Stomach (tissue), 19 donors: ENCODE measurements at places on chromosomes 5 and 9. TPM values are rescaled to one million over a fixed set of nuclear protein-coding genes. Genes with fewer than 3 reads are reported as not detected.

Gene PCDHA1
- total RNA-seq: not detected

Gene CDKN2AIPNL
- total RNA-seq: 7.0 TPM

Gene WDR31
- total RNA-seq: not detected

Gene ZNF474
- total RNA-seq: not detected

Gene DOCK2
- total RNA-seq: 3.2 TPM

DNA sequence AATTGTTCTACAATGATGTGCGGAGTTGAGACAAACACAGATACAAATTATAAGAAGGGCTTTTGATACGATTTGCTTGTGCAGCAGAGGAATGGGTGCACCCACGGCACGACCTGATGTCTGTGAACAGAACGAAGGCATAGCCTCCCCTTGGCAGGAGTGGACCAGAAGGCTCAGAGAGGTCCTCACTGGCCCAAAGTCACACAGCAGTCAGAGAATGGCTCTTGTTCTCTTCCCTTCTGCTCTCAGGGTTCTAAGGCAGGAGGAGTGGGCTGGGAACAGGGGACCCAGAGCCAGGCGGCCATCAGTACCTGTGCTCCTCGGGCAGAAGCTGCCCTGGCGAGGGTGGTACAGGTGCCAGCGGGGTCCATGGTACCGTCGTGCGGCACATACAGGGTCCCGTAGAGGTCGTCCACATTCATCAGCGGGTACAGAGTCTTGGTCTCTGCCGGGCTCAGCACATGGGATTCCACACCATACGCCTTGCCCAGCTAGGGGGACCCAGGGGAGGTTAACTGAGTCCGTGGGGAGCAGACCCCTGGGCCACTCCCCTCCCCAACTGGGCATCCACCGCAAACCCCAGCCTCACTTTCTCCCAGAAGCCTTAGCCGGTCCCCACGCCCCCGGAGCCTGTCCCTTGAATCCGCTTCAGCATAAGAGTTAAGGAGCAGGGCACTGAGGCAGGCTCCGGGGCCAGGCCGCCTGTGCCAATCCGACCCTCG, 7.0 kb downstream of the SARDH start:
- no peak overlapping the region for H3K27ac ChIP-seq
- peaks cover 4% of the 10 kb centered on the region for H3K27me3 ChIP-seq
- H3K4me3 ChIP-seq: no peak overlapping the region
- H3K4me1 ChIP-seq: no peaks in the 10 kb centered on the region
- DNase-seq: peak; percentile 23

DNA sequence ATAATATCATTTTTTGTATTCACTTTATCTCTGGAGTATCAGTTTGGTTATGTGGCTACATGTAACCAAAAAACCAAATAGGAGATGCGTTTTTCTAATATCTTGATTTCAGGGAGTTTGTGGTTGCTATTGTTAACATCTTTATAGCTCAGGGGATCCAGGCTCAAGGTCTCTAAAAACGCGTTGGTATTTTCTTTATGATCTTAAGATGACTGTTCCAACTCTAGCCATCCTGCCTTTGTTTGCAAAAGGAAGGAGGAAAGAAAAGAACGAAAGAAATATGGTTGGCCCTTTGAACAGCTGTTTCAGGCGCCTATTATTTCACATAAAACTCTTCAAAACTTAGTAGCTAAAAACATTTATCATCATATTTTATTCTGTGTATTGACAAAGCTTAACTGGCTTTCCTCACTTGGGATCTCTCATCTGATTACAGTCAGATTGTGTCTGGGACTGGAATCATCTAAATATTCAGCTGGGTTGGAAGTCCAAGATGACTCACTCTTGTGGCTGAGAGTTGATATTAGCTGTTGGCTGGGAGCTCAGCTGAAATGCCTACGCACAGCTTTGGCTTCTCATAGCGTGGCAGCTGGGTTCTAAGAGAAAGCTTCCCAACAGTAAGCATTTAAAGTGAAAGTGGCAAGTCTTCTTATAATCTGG, 60.1 kb downstream of the FAM174A start:
- no peaks in the 10 kb centered on the region for H3K4me1 ChIP-seq
- no peak overlapping the region for H3K4me3 ChIP-seq
- no peaks in the 10 kb centered on the region for H3K36me3 ChIP-seq
- DNase-seq: peak; percentile 67
- H3K27ac ChIP-seq: no peak overlapping the region

DNA sequence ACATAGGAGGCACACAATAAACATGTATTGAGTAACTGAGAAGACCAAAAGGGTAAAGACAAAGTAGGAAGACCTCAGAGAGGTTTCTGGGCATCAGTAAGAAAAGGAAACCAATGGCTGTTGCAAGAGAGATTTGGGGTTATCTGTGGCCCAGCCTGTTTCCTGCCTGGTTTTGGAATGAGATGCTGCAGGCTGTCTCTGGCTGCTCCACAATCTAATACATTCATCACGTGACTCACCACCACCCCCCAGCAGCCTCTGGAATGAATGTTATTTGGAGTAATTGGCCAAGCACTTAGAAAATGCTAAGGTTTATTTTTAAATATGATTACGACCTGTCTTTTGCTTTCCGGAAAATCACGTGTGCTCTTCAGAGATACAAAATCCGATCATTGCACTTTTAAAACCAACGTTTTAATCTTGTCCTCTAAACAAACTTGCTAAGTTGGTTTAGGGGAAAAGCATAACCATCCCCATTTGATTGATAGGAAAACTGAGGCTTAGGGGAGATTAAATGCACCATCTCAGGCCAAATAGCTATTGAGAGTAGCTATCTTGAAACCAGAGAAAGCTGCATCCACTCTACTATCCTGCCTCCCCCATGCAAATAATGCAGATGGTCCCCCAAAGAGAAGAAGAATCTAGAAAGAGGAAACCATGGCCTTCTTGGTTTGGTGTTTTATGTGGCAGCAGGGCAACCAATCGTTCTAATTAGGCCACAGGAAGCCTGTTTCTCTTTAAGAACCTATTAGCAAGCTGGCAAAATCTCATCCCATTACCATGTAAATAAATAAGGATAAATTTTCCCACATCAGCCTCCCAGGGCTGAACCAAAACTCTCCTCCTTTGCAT, 151.8 kb upstream of the ADRA1B start:
- no peak overlapping the region for H3K4me3 ChIP-seq
- no peaks in the 10 kb centered on the region for H3K27me3 ChIP-seq
- peak overlapping the region; percentile 14 for H3K27ac ChIP-seq
- DNase-seq: no peak

DNA sequence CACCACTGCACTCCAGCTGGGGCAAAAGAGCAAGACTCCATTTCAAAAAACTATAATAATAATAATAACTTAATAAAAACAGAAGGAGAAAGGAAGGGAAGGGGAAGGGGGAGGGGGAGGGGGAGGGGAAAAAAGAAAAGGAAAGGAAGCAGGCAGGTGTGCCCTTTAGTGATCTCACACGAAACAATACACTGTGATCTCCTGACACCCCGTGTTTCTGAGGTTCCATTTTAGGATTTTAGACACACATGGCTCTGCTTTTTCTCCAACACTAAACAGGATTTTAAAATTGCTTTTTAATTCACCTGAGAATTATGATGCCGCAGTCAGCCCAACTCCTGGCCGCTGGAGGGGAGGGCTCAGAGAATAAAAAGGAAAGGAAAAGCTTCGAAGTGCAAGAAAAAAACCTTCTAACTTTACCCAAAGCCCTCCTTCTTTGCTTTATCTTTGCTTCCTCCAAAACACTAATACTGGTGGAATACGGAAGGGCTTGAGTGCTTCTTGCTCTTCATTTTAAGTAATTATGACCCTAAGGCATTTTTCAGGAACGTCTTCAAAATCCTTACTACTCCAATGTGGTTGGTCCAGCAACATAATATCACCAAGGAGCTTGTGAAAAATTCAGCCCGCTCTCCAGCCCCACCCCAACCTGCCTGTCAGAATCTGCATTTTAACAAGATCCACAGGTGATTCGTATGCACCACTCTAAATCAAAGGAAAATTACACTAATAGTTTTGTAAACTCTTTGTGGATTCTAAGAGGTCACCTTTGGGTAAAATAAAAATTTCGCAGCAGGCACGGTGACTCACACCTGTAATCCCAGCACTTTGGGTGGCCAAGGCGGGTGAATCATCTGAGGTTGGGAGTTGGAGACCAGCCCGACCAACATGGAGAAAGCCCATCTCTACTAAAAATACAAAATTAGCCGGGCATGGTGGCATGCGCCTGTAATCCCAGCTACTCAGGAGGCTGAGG, 66.0 kb downstream of the MYO10 start:
- H3K4me1 ChIP-seq: peaks cover 37% of the 10 kb centered on the region
- DNase-seq: no peak
- peaks cover 16% of the 10 kb centered on the region for H3K36me3 ChIP-seq
- H3K27ac ChIP-seq: peak overlapping the region; percentile 20
- H3K4me3 ChIP-seq: no peak overlapping the region
- no peaks in the 10 kb centered on the region for H3K27me3 ChIP-seq

GRCh38 chr9:88481933-88482332, 53.0 kb upstream of the NXNL2 start:
- no peak for DNase-seq
- H3K4me3 ChIP-seq: no peak overlapping the region
- H3K27ac ChIP-seq: no peak overlapping the region
- H3K4me1 ChIP-seq: no peaks in the 10 kb centered on the region
- H3K36me3 ChIP-seq: peaks cover 45% of the 10 kb centered on the region
- H3K27me3 ChIP-seq: no peaks in the 10 kb centered on the region

GRCh38 chr5:7856855-7857254, 5.9 kb upstream of the CFAP90 start:
- no peak overlapping the region for H3K27ac ChIP-seq
- H3K4me1 ChIP-seq: peaks cover 3% of the 10 kb centered on the region
- H3K27me3 ChIP-seq: no peaks in the 10 kb centered on the region

DNA sequence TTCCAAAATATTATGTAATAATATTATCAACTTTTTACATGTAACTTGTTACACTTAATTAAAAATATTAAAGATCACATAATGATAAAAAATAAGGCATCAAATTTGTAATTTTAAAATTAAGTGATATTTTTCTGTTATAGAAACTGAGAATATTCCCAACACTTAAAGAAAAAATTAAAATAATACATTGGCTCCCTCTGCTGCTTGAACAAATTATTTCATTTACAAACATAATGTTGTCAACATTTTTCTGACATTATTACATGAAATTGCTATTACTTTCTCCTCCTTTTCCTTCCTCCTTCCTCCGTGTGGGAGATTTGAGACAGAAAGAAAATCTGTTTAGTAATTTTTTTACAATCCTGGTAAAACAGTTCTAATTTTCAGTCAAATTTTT, 42.3 kb downstream of the RNF180 start:
- H3K27me3 ChIP-seq: no peaks in the 10 kb centered on the region
- H3K4me1 ChIP-seq: peaks cover 8% of the 10 kb centered on the region
- no peak overlapping the region for H3K27ac ChIP-seq
- H3K4me3 ChIP-seq: no peak overlapping the region
- DNase-seq: no peak

GRCh38 chr5:172827841-172828240, 6.2 kb upstream of the ERGIC1 start:
- H3K4me3 ChIP-seq: no peak overlapping the region
- H3K4me1 ChIP-seq: no peaks in the 10 kb centered on the region
- DNase-seq: no peak

GRCh38 chr9:138120072-138120471, 242.5 kb downstream of the CACNA1B start:
- H3K4me3 ChIP-seq: no peak overlapping the region
- no peak overlapping the region for H3K27ac ChIP-seq
- no peaks in the 10 kb centered on the region for H3K4me1 ChIP-seq
- H3K36me3 ChIP-seq: no peaks in the 10 kb centered on the region
- no peaks in the 10 kb centered on the region for H3K27me3 ChIP-seq

GRCh38 chr9:137449081-137449844, 8.1 kb upstream of the ENTPD8 start:
- peaks cover 30% of the 10 kb centered on the region for H3K36me3 ChIP-seq
- H3K4me1 ChIP-seq: peaks cover 17% of the 10 kb centered on the region
- H3K4me3 ChIP-seq: no peak overlapping the region
- no peak overlapping the region for H3K27ac ChIP-seq
- peaks cover 15% of the 10 kb centered on the region for H3K27me3 ChIP-seq

- no peak overlapping the region for H3K27ac ChIP-seq
- no peaks in the 10 kb centered on the region for H3K36me3 ChIP-seq
- no peak for DNase-seq
Measured at GRCh38 chr5:59819806-59820205, 73.7 kb downstream of the PDE4D start.

DNA sequence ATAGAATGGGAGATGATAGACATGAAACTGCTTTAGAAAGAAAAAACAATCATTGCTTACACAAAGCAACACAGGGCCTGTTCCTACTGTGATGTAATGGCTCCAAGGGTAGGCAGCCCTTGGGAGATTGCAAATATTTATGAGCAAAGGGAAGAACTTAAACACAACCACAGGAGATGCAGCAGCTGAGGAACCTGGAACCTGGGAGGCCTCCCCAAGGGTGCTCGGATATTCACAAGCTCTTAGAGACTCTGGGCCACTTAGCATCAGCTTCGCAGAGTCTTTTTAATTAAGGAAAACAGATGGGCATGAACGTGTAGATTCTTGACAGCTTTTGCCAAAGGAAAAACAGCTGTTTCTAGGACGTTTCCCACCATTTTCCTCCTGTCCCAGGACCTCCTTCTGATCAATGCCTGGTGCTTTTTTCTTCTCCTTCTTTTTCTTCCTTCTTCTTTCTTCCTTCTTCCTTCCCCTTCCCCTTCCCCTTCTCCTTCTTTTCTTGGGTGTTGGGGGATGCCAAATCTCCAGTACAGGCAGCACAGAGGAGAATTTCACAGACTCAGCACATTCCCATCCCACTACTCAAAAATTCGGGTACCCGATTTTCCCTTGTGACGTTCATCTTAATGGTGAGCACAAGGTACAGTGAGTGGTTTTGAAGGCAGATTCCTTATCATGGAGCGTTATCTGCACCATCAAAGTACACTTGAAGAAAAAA, 28.1 kb upstream of the TCF7 start:
- H3K27ac ChIP-seq: no peak overlapping the region
- no peaks in the 10 kb centered on the region for H3K27me3 ChIP-seq
- no peak overlapping the region for H3K4me3 ChIP-seq
- H3K36me3 ChIP-seq: no peaks in the 10 kb centered on the region

DNA sequence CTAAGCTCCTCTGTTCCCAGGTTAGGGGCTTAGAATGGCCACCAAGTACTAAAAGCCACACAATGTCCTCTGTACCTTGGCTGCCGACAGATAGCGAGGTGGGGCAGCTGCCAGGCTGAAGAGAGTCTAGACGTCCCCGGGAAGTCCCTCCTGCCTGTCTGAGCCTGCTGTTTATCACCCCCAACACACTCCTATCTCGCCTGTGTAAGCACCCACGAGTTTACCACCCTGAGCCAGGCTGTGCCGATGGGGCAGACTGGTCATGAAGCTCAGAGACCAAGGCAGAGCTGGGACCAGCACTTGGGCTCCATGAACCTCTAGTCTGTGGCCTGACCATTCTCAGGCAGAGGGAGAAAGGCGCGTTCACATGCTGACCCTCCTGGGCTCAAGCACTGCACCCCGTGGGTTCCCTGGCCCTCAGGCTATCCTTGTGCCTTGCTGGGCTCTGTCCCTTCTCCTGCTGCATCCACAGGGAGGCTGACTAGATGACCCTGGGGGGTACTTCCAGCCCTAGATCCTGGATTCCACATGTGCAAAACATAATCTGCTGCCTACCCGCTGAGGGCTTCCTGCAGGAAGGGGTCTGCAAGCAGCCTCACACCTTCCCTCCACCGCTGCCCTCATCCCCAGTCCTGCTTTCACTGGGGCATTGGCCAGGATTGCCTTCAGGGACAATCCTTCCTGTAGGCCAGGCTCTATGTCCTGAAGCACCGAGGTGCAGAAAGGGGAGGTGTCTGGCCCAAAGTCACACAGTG, 18.6 kb upstream of the SLC25A51 start:
- H3K36me3 ChIP-seq: peaks cover 23% of the 10 kb centered on the region
- no peak for DNase-seq
- H3K4me3 ChIP-seq: no peak overlapping the region
